ENCODE measurements at places on chromosomes 4 and X.
A peak's percentile ranks its signal among the peaks of the same experiment; 100 is the strongest.

DNA sequence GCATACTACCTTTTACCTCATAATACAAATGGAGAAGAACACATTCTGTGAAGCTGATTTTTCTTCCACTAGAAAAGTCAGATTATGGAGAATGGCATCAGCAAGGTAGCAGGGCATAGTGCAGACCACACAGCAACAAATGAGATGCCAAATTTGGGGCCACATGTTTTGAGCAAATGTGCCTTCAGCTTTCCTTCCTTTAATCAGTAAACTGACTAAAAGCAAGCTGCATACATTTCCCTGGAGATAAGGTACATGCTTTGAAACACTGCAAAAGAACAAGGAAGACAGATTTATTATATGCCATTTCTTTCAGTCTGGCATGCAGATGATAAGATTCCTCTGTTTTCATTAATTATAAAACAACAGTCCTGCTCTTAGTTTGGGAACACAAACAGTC, 67.1 kb upstream of the GUCY1A1 start:
- no peak for DNase-seq

GRCh38 chr4:159283696-159284095, 180.8 kb downstream of the RAPGEF2 start:
- no peak for DNase-seq

- no peak for DNase-seq
These were observed 251.5 kb upstream of the PSAPL1 start for GRCh38 chr4:7686070-7686870.

DNA sequence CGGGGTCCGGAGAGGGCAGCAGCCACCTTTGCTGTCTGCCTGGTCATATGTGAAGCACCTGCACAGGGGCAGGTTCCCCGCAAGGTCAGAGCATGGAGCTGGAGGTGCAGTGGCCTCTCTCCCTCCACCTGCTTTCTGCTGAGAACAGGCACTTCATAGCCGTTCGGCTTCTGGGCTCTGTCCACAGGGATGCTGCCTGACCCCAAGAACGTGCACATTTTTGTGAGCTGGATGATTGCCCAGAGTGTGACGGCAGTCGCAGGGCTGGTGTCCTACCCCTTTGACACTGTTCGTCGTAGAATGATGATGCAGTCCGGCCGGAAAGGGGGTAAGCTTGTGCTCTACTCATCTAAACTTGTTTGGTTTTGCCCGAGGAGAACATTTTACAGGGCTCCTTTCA, 2.5 kb downstream of the SLC25A4 start:
- DNase-seq, result peak; percentile 87

- DNase-seq, result no peak
These were observed 70.5 kb downstream of the AFF1 start for GRCh38 chr4:87005369-87005689.

GRCh38 chr4:71732706-71733105, 51.2 kb downstream of the GC start:
- DNase-seq, result no peak

- DNase-seq, result no peak
These were observed 28.8 kb downstream of the ELF4 start for GRCh38 chrX:130081421-130082045.

GRCh38 chr4:112378858-112379257, 81.7 kb downstream of the ALPK1 start:
- DNase-seq, result no peak

DNA sequence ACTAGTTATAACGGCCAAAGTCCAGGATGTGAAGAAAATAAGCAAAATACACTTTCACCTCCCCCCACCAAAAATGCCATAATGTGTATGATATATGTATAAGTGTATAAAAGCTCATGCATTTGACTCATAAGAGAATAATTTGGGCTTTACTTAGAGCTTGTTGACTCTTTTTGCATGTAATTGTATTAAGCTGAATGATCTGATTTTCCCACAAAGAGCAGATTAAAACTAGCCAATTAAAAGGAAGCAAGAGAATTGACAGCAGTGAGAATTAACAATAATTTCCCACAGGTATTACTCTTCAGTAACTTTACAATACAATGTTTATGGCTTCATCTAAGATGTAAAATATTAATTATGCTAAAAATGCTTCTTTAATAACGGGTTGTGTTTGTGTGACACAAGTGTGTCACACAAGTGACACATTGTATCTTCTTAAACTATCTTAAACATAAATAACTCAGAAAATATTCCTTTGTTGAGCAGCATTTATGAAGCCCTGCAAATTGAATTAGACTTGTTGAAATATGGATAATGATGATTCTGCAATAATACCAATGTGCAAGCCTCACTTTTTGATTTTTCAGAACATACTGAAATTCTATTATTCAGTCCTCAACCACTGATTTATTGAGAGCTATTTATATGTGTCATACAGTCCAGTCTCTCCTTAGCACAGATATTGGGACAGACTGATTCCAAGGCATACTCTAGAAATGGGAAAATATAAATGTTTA, 134.5 kb downstream of the SLIT2 start:
- no peak for DNase-seq

GRCh38 chr4:129327637-129328036, 231.7 kb downstream of the C4orf33 start:
- no peak for DNase-seq

- DNase-seq, result no peak
These were observed 202.5 kb upstream of the KLF8 start for GRCh38 chrX:56029691-56030090.

DNA sequence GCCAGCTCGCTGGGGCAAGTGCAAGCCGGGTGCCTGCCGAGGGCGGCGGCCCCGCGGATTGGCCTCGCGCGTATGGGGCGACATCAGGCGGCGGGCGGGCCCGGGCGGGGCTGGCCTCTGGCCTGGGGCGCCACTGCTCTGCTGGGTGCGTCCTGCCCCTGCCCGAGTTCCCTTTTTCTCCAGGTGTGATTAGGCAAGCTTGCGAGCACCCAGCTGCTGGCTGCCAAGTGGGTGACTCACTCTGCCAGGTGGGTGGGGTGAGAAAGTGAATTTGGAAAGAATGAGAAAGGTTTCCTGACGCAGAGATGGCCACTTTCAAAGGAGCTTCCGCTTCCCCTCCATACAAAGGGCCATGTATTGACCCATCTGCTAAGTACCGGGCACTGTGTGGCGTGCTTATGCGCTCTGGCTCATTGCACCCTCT, 32.5 kb downstream of the FGFBP1 start:
- no peak for DNase-seq

DNA sequence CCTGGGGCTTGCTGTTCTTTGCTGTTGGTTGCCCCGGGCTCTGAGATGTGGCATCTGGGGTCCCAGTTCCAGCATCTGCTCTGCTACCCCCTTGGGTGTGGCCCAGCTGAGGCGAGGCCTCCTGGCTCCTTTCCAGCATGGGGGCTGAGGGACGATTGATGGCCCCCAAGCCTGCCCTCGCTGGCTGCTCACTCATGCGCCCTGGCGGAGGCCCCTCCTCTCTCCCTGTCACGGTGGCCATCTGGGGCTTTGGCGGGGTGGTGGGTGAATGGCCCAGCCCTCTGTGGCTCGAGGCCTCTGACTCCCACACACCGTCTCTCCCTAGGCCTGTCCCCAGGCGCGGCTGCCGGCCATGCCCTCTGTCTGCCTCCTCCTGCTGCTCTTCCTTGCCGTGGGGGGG, 1.8 kb downstream of the PLXNA3 start:
- no peak for DNase-seq

GRCh38 chr4:82818664-82819662, 20.4 kb upstream of the SCD5 start:
- DNase-seq, result no peak

- DNase-seq, result no peak
These were observed 669 bp upstream of the PPARGC1A start for GRCh38 chr4:23890369-23891063.

DNA sequence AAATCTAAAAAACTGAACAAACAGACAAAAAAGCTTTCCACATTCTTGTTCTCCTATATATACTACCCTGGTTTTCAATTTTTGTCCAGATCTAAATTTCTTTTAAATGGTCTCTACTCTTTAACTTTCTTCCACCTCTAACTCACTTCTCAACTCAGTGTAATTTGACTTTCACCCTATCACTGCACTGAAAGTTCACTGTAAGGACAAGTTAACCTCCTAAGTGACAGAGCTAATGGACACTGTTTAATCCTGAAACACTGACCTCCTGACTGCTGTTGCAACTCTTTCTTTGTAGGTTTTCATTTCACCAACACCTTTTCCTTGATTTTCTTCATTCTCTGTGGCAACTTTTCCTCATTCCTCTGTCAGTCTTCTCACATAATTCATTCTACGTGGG, 50.0 kb downstream of the ATOH1 start:
- DNase-seq, result no peak

DNA sequence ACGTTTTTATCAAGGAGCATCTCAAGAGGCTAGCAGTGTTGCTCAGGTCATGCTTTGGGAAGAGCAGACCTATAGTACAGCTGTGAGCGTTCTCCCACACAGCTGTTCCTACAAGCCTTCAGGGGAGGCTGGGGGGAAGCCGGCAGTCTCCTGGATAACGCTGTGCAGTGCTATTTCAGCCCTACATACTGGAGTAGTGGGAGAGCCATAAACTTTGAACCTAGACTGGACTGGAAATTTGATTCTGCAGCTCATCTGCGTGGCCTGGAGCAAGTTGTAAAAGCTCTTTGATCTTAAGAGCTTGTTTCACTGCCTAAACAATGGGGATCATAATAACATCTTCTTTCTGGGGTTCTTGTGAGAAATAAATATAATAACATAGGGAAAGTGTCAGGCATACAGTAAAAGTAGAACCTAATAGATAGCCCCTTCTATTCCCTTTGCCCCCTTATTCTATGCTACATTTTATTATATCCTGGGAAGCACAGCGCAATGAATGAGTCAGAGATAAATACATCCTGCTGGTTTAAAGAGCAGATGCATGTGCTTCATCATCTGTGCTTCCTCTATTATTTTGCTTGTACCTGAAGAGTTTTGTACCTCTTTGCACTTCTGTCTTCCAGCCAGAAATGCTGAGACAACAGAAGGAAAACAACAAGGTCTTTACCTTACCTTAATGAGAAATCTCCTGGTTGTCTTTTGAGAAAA, 14.7 kb upstream of the AMBN start:
- no peak for DNase-seq

DNA sequence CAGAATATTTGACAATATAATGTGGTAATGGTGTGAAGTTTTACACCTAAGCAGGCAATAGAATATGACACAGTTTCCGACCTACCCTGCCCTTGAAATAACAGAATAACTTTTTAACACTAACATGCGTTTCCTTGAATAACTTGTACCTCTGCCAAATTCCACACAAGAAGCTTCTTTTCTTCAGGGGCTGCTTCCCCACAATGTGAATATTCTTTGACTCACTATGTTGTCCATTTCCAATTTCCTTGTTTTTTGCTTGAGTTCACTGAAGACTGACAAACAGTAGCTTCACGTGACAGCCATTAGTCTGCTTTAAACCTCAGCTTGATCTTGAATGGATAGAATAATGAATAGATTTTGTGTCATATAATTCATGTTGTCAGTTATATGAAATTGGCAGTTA, 14.3 kb downstream of the SHROOM3 start:
- DNase-seq, result no peak

DNA sequence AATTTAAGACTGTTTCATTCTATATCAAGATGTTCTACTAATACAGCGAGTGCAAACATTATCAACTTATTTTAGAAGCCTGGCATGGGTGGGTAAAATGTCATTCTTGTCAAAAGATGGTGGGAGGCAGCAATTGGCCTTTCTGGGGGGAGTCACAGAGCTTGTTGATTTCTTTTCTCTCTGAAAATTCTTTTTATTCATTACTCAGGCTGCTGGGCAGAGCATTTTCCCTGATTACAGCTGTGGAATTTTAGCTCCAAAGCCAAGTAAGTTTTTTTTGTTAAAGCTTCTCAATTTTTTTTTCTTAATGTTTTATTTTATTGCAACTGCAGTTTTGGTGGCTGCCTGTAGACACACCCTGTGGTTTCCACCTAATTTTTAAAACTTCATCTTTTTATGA, 50.4 kb downstream of the GPC4 start:
- DNase-seq, result no peak

DNA sequence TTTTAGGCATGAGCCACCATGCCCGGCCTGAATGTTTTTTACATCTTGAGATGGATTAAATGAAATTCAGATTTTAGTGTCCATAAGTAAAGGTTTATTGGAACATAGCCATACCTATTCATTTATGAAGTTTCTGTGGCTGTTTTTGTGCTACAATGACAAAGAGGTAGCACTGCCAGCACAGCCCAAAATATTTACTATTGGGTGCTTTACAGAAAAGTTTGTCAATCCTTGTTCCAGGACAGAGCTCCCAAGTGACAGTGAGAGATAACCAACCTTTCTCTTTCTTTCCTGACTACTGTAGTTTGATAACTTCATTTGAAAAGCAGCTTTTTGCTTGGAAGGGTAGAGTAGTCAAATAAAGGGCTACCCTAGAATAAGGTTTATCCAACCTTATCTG, 116.2 kb downstream of the CAMK2D start:
- no peak for DNase-seq

DNA sequence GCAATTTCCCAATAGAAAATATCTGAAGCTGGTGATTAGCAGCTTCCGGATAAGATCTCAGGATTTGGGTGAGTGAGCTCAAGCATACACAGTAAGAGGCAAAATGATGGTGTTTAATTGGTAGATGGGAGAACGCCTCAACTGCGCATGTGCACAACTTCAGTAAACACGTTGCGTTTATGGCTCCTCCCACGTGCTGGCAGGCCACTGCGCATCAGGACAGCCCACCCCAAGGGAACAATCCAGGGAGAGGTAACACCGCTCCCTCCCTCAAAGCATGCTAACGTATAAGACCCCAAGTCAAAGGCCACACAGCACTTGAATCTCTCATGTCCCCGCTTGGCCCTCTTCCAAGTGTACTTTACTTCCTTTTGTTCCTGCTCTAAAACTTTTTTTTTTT, 10.3 kb upstream of the CENPU start:
- DNase-seq, result no peak

- no peak for DNase-seq
These were observed 306.7 kb downstream of the GBA3 start for GRCh38 chr4:22999419-22999818.

GRCh38 chr4:61225656-61226055, 25.5 kb downstream of the ADGRL3 start:
- no peak for DNase-seq

- no peak for DNase-seq
These were observed 19.3 kb downstream of the PPP2R2C start for GRCh38 chr4:6452897-6453687.

- DNase-seq, result no peak
These were observed 2.3 kb downstream of the IKBKG start for GRCh38 chrX:154549766-154550165.

- no peak for DNase-seq
These were observed 125.4 kb downstream of the TBC1D19 start for GRCh38 chr4:26709246-26709645.

- no peak for DNase-seq
These were observed 93.7 kb downstream of the FAAH2 start for GRCh38 chrX:57380026-57380796.

GRCh38 chr4:90122355-90122748, 4.8 kb upstream of the CCSER1 start:
- no peak for DNase-seq

DNA sequence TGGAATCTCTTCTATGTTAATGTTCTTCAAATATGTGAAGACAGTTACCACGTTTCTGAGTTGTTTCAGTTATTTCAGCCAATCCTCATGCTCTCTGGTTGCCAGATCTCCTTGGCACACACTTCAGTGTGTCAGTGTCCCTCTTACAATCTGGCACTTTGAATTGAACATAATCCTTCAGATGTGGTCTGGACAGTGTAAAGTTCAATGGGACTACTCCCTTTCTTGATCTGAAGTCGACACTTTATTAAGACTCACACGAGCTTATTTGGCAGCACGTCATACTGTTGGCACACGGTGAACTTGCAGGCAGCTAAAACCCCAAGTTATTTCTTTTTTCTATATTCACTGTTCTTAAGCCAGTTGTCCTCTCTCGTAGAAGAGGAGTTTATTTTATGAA, 28.2 kb downstream of the ARSJ start:
- no peak for DNase-seq
